ENCODE measurements at places on chromosomes 2 and 18.

DNA sequence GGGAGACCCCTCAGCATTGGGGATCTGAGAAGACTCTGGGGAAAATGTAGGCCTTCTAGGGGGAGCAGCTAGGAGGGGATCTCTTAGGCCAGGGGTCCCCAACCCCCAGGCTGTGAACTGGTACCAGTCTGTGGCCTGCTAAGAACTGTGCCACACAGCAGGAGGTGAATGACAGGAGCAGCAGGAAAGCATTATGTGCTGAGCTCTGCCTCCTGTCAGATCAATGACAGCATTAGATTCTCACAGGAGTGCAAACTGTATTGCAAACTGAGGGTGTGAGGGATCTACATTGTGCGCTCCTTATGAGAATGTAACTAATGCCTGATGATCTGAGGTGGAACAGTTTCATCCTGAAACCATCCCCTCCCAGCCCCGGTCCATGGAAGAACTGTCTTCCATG lies 127.3 kb downstream of the SCG2 start:
- DNase-seq: no peak

DNA sequence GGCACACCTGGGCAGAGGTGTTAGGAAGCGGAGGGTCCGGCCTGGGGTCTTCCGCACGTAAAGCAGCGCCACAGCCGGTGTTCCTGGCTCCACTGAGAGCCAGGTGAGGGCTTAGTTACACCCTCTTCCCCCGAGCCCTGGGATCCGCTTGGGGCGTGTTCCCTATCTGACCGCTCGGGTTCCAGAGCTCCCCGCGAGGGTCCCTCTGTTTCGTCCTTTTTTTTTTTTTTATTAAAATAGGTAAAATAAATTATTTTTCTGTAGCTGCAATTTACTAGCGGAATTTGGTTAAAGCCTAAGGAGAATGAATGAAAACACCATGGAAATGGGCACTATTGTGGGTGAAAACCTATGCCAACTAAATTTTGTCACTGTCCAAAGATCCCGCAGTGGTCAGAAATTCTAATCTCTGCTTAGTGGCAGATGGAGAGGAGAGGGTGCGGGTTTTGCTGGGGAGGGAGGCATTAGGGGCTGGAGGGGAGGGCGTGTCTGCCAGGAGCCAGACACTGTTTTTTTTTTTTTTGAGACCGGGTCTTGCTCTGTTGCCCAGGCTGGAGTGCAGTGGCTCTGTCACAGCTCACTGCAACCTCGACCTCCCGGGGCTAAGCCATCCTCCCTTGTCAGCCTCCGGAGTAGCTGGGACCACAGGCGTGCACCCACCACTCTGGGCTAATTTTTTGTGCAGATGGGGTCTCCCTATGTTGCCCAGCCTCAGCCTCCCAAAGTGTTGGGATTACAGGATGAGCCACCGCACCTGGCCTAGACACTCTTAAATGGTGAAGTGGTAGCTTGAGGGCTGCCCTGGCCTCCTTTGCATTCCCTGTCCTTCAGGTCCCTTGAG lies 834 bp downstream of the PDCL3 start:
- DNase-seq: no peak

DNA sequence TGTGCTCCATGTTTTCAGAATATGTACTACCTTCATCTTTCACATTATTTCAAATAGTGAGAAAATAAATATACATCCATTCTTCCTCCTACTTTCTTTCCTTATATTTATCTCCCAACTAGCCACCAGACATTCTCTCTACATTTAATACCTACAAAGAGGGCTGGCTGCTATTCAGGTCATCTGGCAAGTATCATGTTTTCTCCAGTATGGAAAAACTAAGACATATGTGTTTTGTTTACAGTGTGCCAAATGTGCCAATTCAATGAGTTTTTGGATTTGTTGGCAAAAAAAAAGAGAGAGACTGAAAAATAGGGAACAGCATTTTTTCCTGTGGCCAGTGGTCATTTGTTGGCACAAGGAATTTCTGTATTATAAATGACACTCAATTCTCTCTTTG lies 1207.3 kb downstream of the DPP10 start:
- DNase-seq: no peak

GRCh38 chr18:43192408-43192807 lies 76.9 kb upstream of the RIT2 start:
- DNase-seq: no peak

DNA sequence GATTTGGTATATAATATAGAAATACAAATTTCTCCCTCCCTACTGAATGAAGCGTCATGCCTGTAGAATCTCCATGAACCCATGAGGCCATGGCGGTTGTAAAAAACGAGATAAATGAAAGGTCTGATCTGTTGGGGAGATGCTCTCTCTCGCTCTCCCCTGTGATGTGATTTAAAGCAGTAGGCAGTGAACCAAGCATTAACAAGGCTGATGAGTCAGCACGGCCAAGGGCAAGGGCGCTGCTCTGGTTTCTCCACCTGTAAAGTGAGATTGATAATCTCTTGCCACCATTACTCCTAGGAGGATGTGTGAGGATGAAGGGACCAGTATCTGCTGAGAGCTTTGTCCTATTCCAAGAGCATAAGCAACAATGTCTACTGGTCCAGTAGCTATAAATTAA lies 553.3 kb downstream of the CMPK2 start:
- no peak for DNase-seq

Measured in GOT3 (cell line).